ENCODE measurements at places on chromosomes 6 and 20.
A peak's percentile ranks its signal among the peaks of the same experiment; 100 is the strongest.

GRCh38 chr6:74134327-74134726 is 438.3 kb downstream of the CD109 start:
- DNase-seq, result no peak

DNA sequence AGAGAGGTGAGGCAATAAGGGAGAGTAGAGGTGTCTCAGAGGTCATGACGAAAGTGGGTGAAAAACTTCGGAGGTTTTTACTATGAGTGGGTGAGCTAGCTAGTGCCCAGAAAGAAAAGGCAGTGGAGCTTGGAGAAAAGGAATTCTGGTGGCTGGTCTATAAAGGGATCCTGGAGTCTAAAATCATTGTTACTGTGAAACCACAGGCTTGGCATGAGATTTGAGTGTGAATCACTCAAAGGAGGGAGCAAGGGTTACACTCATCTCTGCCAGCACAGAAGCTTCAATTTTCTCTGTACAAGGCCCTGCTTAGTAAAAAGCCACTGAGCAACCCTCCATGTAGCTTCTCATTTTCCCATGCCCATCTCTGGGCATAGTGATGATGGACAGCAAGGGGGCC is 47.5 kb downstream of the CD83 start:
- peak; percentile 74 for DNase-seq

GRCh38 chr20:44087857-44088120 is 99.2 kb downstream of the JPH2 start:
- DNase-seq, result no peak

GRCh38 chr6:106872049-106872448 is 102.5 kb downstream of the CD24 start:
- peak; percentile 68 for DNase-seq

DNA sequence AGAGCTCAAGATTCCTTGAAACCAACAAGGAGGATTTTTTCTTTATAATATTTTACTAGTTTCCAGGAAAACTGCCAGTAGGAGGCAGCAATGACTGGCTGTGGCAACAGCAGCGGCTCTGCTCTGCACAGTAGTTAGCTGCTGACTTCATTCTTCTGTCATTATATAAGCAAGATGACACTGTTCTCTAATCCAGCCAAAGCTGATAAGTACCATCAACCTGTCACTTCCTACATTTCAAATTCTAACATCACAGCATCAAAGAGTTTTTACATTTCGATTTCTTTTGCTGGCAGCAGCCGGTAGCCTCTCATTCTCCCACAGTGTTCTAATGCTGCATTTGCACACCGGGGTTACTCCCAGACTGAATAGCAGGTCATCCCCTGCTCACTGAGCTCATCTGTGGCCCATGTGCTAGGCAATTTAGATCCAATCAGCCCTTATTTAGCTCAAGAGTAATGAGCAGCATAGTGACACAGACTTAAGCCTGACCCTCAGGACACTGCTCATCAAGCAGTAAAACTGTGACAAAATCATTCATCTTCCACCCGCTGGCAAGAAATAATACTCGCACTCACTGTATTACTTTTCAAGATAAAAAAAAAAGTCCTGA is 67.8 kb downstream of the MMS22L start:
- DNase-seq, result peak; percentile 69

- no peak for DNase-seq
Observed at GRCh38 chr6:143078468-143079324, 18.0 kb downstream of the AIG1 start.

DNA sequence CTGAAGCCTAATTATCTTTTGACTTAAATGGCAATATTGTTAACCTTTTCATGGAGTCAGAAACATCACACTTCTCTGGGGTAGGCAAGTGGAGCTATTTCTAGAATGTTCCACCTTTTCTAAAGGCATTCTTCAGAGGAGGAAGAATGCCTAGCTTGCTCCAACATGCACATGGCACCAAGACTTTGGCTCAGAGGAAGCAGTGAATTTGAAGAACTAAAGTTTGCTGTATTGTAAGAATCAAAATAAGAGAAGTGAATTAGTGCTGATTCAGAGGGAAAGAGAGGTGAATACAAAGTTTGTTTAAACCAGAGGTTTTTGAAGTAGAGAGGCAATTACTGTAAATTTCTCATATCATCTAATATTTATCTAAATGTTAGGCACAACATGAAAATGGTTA is 92.2 kb downstream of the SOBP start:
- no peak for DNase-seq

- DNase-seq, result peak; percentile 25
Observed at GRCh38 chr20:17992224-17992637, 23.4 kb downstream of the MGME1 start.

DNA sequence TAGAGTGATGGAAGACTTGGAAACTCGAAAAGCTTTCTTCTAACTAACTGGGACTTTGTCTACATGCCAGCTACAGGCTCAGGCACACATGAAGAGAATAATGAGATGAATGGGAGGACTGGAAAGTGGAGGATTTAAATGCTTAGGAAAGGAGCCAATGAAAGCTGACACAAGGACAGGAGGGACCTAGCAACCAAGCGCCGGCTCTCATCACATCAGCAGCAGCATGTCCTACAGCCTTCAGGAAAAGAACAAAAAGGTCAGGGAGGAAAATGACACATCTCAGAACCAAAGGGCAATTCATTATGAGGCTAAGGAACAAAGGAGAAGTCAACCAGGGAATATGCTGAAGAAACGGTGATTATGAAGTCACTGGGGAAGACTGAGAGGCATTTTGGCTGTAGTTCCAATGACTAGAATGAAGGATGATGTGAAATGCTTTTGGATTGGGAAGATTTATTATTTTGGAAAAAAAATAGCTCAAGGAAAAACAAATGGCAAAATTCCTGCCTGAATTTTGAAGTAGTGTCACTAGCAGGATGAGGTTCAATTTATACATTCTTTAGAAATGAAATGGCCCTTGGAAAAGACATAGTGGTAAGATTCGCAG is 5.7 kb downstream of the BACH2 start:
- no peak for DNase-seq

DNA sequence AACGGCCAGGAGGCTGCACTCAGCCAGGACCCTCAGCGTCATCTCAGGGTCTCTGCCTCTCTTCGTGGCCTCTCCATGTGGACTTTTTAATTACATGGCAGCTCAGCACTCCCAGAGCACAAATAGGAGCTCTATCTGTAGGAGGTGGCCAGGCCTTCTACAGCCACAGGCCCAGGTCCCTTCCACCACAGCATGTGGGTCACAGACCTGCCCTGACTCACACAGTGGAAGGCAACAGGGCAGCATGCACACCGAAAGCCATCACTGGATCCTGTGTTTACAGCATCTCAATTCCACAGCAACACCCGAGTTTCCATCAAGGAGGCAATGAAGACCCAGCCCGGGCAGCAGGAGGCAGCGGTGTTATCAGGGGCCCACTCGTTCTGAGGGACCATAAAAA is 65.8 kb upstream of the CD93 start:
- no peak for DNase-seq

DNA sequence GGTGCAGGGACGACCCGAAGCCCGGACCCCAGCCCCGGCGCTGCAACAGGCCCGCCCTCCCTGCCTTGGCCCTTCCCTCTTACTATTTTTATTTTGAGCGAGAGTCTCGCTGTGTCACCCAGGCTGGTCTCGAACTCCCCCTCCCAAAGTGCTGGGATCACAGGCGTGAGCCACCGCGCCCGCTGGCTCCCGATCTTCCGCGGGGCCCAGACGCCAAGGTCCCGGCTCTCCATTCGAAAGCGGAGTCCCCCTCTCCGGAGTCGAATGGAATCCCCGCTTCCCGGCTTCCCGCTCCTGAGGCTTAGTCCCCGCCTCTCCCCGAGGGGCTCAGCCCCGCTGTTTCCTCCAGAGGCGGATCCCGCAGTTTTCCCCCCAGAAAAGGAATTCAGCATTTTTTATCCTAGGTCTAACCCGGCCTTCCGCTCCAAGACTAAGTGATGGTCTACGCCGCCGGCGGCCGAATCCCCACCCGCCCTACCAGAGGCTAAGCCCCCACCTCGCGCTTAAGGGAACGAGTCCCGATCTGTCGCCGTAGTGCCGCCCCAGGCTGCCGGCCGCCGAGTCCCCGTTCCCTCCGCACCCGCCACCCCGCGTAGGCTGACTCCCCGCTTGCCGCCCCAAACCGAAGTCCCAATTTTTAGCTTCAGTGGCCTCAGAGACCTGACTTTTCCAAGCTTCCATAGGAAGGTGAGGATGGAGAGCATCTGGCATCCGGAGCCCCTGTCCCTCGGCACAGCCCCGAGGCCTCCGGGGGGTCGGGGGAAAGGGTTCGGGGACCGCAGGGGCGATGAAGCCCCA is 11.5 kb upstream of the TMC2 start:
- peak; percentile 77 for DNase-seq

DNA sequence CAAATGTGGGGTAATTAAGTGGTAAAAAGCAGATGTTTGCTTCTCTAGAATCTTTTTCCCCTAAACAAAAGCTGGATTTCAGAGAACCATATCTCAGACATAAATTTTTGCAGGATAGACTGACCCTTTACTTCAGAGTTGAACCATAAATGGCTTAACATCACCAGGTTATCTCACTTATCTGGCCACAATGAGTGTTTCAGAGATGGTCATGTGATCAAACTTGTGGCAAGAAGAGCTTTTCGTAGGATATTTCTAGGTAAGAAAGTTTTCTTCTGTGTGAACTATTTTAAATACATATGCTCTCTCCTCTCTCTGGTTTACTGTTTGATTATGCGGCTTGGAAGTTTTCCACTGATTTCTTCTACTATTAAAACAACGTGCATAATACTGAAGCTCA is 270.2 kb upstream of the TFAP2D start:
- DNase-seq, result no peak

DNA sequence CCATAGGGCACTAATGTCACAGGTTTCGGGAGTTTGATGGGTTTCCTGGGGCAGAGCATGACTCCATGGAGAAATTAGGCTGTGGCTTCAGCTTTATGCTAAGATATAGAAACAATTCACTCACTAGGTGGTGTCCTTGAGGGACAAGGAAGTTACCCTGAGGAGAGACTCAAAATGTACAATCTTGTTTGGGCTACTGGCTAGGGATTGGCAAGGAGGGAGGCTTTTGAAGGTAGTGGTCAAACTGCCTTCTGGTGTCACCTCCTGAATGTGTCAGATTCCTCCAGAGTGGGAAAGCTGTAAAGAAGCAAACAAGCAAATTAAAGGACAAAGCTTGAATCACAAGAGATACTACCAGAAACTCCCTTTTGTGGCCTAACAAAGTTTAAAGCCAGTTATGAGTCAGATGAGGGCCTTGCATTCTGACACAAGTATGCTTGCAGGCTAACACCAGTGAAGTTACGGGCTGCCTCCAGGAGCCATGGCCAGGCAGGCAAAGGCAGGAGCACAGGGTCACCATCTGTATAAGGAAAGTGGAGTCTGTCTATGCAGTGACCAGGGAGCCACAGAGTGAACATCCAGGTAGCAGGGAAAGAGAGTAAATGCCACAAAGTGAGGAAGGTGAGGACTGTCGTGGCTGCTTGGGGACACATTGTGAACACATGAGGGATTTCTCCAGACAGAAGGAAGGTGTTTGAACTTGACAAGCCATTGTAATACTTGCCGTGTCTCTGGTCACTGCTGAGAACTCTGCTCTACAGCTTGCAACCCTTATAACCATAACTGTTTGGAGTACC is 107.7 kb upstream of the DTNBP1 start:
- DNase-seq, result peak; percentile 26

- DNase-seq, result no peak
Observed at GRCh38 chr20:34693414-34693813, 10.7 kb upstream of the TP53INP2 start.

- peak; percentile 33 for DNase-seq
Observed at GRCh38 chr6:53119349-53119748, 29.3 kb downstream of the GCM1 start.

DNA sequence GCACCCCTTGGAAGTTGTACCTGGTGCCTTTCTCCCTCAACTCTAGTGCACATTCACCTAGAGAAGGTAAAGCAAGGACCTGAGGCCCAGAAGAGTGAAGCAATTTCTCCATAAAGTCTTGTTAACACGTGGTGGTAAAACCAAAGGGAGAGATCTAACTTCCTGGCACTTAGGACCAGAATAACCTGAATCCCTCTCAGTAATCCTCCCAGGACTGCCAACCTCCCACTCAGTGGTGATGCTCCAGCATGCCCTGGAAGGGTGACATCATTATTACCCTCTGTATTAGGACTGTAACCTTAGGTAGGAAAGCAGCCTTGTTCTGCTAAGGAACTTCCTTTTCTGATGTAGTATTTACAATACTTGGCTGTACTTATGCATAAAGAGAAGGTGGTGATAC is 330.6 kb upstream of the MARCKS start:
- no peak for DNase-seq

DNA sequence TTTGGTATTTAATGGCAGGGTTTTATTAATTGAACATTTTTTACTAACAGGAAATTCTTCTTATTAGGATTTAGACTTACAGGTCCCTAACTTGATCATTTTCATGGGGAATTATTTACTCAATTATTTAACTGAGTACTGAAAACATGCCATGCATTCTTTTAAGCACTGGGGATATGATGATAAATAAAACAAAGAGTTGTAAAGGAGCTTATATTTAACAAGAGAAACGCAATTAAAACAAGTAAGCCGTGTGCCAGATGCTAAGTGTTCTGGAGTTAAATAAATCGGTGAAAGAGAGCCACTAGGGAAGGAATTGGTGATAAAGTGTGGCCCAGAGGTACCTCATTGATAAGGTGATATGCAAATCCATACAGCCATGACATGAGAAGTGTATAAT is 214.2 kb upstream of the HTR1E start:
- DNase-seq, result no peak

DNA sequence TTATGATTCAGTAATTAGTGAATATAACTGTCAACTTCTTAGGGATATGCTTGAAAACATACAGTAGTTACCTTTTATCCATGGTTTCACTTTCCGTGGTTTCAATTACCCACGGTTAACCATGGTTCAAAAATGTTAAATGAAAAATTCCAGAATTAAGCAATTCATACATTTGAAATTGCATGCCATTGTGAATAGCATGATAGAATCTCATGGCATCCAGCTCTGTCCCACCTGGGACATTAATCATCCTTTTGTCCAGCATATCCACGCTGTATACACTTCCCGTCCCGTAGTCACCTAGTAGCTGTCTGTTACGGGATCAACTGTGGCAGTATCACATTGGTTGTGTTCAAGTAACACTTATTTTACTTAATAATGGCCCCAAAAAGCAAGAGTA is 781.7 kb upstream of the CITED2 start:
- DNase-seq, result no peak

DNA sequence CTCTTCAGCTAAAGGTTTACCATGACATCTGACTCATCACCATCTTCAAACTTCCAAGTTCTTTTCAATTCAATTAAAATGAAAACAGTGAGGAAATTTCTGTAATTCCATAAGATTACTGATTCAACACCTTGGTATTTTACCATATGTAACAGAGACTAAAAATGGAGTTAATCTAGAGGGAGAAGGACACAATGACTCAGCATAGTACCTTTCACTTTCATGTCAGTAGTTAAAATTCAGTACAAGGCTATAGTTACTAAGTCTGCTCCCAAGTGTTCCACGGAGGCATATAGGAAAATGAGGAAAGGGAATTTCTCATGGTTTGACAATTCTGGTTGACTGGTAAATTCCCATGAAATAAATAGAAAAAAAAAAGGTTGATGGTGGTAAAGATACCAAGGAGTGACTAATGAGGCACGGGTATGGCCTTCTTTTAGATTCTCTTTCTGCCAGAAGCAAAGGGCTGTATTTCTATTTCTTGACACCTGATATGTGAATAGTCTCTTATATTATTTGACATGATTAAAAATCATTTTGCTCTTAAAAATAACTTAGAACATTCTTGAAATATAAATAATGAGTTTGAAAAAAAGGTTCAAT is 526.7 kb upstream of the ADGRB3 start:
- DNase-seq, result peak; percentile 52
